ENCODE measurements at places on chromosomes 7 and 10.

DNA sequence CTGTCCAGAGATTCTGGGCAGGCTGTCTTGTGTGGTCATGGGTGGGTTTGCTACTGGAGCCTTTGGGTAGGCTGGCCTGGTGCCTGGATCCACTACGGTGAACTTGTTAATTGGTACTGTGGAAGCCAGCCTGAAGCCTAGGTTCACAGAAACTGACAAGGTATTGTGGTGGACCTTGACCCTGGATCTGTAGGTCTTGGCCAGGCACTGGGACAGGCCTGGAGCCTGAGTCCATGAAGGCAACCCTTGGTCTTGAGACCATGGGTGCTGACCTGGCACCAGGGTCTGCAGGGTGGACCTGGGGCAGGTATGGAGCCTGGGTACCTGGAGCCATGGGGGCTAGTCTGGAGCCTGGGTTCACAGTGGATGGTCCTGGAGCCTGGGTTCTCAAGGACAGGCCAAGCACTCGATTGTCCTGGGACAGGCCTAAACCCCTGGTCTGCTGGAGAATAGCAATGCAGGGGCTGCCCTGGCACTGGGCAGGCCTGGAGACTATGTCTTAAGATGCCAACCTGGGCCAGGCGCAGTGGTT, 85.8 kb downstream of the CCDC3 start:
- no peak for DNase-seq

DNA sequence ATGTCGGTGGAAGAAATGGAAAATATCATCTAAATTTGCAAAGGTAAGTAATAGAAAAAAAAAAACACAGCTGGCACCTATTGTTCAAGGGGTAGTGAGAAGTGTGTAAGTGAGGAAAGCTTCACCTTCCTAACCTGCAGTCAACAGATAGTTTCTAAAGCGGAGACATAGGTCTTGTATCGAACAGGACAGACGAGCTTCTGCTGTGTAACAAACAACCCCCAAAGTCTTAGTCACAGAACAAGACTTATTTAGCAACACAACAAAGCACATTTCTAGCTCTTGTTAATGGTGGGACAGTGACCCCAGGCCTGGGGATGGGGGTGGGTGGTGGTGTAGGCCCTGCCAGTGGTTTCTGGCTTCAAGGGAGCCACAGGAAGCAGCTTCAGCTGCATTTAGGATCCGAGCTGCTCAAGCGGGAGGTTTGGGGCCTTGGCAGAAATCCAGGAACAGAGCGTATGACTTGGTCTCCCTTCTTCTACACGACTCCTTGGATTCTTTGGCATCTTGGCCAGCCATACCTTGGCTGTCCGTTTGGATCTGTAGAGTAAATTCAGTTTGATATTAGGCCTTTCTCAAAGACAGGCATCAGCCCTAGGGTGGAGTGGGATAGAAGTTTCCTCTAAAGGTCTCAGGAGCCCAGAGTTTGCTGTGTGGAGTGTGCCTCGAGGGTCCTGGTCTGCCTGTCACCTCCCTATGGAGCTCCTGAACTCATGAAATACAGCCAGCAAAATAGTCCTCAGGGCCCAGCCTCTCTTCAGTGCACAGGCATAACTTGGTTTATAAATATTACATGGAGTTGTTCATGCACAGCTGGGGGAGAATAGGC, 56.9 kb upstream of the SHH start:
- no peak for DNase-seq

DNA sequence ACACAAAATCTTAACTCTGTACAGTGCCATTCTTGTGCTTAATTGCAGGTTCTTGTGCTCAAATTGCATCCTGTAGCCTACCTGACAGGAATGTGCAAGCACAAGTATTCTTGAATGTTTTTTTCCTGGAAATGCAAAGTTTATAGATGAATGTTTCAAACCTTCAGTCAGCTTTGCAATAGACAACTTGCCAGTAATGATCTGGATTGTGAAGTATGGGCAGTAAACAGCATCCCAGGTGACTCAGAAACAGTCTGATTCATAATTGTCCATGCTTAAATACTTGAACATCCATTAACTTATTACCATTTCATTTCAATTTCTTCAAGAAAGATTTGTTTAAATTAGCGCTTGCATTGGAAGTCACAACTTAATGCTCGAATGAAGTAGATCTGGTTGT, 347.2 kb downstream of the SDK1 start:
- DNase-seq: no peak

GRCh38 chr7:14395860-14396259, 406.4 kb upstream of the ETV1 start:
- DNase-seq: no peak

DNA sequence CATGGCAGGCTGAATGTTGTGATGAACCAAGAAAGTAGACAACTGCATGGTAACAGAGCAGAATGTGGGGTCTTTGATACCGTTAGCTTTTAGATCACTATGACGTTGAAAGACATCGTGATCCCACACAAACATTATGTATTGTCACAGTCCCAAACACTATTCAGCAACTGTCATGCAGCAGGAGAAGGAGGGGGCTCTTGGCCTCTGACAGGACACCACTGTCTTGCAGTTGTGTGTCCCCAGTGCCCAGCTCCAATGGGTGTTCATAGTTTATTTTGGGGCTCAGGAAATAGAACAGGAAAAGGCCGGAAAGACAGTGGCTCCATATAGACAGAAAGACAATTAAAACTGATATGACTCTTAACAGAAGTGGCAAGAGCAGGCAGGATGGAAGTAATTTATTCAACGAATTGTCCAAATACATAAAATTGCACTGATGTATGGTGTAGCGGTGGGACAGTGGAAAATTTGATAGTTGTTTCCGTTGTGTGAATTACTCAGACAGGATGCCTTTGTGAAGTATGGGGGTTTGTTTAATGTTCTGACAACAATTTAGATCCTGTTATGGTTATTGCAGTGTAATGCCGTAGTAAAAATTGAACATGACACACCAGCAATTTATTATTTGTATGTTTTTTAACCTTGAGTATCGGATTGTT, 292.0 kb downstream of the LRMDA start:
- no peak for DNase-seq

- DNase-seq: no peak
These were observed 37.0 kb downstream of the JAKMIP3 start for GRCh38 chr10:132102717-132103110.
